ENCODE measurements at places on chromosomes 3 and 15.
A peak's percentile ranks its signal among the peaks of the same experiment; 100 is the strongest.

- DNase-seq, result no peak
Observed at GRCh38 chr15:67834581-67835296, 5.1 kb downstream of the RNU6-1 start.

DNA sequence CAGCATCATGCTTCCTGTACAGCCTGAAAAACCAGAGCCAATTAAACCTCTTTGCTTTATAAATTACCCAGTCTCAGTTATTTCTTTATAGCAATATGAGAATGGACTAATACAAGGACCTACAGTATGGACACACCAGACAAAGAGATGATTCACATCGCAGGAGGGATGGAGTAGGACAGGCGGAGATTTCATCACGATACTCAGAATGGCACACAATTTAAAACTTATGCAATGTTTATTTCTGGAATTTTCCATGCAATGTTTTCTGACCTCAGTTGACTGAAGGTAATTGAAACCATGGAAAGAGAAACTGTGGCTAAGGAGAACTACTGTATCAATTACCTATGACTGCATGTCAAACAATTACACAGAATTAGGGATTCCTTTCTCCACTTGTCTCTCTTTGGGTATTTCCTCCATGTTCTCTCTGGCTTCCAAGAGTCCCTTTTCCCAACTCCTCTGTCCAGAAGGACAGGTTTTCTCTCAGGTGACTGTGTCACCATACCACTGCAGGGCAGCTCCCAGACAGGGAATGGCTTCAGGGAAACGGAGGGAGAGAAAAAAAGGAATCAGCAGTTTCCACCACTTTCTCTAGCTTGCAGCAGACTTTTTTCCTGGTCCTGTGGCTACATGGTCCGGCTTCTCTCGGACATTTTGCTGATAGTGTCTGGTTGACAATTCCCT is 3.0 kb upstream of the ANO10 start:
- DNase-seq, result peak; percentile 90

GRCh38 chr3:167109746-167110145 is 270.4 kb downstream of the ZBBX start:
- no peak for DNase-seq

DNA sequence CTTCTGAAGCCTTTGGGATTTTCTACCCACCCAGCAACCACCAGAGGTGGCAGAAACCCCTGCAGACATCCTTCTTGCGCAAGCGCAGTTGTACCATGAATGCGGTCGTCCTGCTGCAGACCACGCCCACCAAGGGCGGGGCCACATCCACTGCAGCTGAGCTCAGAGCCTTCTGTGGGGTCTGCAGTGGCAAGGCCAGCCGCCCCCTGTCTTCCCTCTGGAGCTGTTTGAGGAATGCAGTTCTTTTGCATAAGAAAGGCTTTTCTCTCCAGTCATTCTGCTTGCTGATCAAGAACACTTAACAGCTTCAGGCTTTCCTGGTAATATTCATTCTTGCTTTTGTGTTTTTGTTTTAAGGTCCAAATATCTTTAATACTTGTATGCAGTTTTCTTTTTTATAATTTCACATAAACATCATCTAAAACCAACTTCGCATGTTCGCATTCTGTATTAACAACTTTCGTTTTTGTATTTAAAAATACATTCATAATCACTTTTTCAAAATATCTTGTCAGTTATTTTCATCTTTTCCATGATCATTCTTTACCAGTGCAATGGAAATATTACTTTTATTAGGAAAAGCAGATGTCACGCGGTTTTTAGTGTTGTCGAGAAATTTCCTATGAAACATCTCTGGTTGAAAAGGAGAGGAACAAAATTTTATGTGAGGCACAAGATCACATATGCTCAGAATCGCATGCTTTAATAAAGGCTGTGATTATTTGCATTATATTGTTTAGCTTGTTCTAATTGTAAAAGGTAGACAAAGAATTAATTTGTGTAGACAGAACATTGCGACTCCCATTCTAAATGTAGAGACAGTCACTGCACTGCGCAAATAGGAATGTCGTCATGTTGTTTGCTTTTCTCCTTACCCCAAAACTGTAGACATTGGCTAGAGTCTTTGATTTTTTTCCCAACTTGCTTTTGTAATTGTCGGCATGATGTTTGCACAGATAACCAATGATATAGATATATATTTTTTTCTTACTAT is 98.1 kb upstream of the SNRPN start:
- DNase-seq, result no peak

DNA sequence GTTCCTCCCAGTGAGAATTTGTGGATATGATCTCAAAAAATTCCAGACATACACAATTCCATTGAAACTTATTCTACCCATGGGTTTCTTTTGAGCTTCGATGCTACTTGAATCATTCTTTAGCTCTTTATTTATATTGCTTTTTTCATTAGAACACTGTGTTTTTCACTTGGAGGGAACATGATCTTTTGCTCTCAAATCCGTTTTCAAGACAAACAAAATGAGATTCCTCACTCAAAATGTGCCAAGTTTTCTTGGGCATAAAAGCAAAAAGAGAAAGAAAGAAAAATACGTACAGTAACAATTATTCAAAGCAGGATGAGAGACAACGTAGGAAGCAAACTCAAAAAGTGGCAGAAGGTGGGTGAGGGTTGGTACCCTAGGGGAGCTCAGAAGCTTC is 118.8 kb upstream of the PDZRN3 start:
- DNase-seq, result peak; percentile 46

- DNase-seq, result no peak
Observed at GRCh38 chr3:166275024-166275390, 437.8 kb upstream of the BCHE start.

DNA sequence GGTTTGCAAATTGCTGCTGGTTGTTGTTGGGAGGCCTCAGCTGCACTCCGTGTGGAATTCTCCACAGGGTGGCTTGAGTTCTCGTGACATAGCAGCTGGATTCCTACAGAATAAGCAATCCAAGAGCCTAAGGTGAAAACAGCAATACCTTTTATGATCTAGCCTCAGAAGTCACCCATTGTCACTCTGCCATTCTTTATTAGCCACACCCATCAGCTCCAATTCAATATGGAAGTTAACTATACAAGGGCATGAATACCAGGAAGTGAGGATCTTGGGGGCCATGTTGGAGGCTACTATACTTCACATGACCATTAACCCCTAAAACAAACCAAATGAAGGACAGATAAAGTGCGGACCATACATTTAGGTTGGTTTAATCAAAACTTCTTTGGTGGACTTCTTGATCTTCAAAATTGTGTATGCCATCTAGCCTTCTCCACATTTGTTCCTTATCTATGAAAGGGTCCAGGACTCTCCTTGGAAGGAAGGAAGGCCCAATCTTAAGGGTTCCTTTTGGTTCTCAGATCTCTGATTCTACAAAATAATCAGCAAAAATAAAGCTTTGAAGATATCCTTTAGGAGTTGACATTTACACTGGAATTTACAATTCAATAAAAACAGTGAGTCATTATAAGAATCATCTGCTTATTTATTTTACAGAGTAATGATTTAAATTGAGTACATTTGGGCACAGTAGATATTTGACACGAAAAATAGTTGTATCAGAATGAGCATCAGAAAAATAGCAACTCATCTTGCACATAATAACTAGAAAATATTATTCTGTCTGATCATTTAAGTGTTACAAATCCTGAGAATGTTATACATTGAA is 21.5 kb downstream of the CIAO2A start:
- DNase-seq, result no peak
